Stimulated activated CD4-positive, alpha-beta T cell treated with anti-CD3 and anti-CD28 coated beads, Interleukin-1b, Interleukin-23, amount 100 ng/mL, for 48 hours (primary cell): ENCODE measurements at places on chromosomes 5 and 9.
A peak's percentile ranks its signal among the peaks of the same experiment; 100 is the strongest.

- DNase-seq = no peak
Measured at GRCh38 chr9:114384836-114385396, 2.9 kb downstream of the AKNA start.

DNA sequence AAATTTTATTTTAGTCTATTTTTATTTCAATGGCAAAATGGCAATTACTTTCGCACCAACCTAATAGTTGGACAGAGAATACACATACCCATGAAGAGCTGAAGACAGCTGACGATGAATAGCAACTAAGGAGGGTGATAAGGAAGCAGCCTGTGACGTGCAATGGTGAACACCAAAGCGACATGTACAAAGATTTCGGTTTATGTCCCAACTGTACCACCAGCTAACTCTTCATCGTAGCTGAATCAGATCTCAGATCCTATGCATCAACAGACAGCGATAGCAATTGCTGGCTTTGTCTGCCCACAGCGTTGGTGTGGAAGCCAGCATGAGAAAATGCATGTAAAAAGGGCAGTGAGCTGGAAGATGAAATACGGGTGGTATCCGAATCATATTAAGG lies 130.6 kb upstream of the ANKH start:
- DNase-seq = no peak

DNA sequence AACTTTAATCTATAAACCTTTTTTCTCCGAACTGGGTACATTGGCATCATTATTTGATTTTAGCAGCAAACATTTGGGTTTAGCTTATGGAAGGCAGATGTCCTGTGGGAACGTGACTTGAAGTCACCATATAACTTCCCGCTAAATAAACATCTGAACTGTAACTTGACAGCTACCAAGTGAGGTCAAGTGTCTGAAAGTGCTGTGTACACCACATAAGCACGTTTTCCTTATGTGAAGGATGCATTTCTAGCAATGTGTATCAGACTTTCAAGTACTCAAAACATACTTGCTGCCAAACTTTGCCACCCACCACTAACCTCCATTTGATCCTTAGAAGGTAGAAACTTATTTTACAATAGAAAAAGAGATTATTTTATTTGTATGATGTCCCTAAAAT lies 35.7 kb downstream of the SLC1A3 start:
- DNase-seq = no peak

DNA sequence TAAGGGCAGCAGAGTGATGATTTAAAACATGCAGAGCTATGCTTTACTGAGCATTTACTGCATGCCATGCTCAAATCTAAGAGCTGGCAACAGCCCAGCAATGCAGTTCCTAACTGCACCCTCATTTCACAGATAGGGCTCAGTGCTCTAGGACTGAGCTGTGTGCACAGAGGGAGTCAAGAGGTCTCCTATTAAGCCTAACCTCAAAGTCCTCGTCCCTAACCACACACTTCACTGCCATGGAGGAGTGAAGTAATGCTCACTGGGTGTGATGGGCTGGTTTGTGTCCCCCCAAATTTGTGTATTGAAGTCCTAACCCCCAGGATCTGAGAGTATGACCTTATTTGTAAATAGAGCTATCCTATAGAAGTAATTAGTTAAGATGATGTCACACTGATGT lies 25.9 kb downstream of the BARX1 start:
- DNase-seq = no peak

DNA sequence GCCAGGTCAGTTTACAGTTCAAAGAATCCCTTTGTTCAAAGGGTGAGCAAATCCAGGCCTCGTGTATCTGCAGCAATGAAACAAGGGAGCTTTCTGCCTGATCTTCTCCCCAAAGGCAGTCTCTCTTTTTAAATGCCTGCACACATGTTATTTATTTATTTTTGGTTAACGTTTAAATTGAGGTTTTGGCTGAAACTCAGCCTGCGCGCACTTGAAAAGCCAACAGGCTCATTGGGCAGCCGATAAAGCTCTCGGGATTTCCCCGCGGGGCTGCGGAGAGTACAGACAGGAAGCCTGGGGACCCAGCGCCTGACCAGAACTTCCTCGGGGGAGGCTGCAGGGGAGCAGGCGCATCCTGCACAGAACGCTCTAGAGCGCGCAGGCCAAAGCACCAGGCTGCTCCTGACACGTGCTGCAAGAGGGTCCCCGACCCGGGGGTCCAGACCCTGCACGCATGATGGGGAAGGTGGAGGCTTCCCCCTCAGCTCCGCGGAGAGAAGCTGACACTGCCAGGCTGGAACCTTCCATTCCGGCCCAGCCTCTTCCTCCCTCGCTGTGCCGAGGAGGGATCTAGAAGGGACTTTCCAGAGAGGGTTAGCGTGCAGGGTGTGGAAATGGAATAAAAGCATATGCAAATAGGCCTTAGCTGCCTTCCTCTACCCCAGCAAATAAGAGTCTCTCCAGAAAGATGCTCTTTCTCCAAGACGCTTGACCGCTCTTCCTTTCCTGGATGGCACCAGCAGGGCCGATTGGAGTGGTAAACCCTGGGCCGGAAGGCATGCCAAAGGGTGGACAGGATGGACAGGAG lies 46.1 kb downstream of the PTTG1 start:
- DNase-seq = peak; percentile 84

GRCh38 chr9:13292782-13293181 lies 13.3 kb upstream of the MPDZ start:
- DNase-seq = no peak
